Fibroblast of gingiva (primary cell): ENCODE measurements at places on chromosomes 11 and 22.

- peak; percentile 32 for DNase-seq
Measured at GRCh38 chr11:94771390-94771789, 3.2 kb downstream of the AMOTL1 start.

GRCh38 chr22:43092085-43092484 is 2.9 kb upstream of the TTLL1 start:
- DNase-seq = no peak

DNA sequence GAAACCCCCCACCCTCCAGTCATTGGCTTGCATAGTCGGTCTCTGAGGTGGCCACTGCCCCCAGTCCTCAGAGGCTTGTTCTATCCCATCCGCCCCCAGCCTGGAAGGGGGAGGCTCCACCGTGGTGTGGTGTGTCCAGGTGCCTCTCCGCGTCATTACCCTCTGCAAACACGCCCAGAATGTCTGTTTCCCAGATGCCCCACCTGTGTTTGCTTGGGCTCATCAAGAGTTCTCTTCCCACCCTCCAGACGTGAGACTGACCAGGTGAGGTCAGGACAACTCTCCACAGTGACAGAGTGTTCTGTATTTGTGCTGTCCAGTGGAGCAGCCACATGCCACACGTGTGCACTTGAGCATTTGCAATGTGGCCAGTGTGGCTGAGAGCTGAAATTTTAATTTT is 24.9 kb downstream of the LRRC10B start:
- no peak for DNase-seq

GRCh38 chr11:72814286-72815109 is at the start of gene ATG16L2:
Gene ATG16L2 (plus strand): TSS chr11:72814411. CDS start chr11:72814446, 35 bp downstream.
- peak; percentile 85 for DNase-seq

- DNase-seq = peak; percentile 81
Measured at GRCh38 chr11:87281496-87281895, 243.8 kb downstream of the TMEM135 start.

GRCh38 chr11:1546536-1547466 is 25.3 kb downstream of the DUSP8 start:
- no peak for DNase-seq

DNA sequence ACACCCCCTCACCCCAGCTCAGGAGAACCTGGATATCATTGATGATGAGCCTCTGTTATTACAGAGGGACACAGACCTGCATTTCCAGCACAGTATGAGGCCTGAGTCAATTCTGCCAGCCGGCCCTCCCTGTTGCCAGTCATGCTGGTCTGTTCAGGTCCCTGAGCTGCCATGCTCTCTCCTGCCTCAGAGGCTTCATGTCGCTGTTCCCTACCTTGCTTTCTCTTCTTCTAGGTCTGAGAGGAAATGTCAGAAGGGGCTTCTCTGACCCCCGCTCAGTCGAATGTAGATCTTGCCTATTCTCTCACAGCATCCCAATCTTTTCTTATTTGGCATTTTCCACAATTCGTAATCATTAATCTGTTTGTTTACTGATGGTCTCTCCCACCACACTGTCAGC is 21.8 kb upstream of the ABCC8 start:
- DNase-seq = no peak

DNA sequence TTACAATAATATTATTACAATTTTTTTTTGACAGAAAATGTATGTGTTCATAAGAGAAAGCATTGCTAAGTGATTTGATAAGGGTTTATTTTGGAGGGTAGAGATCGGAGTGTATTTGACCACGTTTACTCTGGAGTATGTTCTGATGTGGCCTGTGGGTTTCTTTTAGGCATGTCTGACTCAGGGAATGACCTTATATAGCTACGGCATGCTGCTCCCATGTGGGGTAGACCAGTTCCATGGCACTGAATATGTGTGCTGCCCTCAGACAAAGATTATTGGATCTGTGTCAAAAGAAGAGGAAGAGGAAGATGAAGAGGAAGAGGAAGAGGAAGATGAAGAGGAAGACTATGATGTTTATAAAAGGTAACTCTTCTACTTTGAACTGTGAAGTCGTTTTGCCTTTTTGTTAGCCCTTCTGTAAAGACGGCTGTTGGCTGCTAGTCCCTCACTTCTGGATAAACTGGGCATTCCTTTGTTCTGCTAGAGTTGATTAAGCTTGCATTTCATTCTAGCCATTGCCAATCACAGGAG is 38.1 kb upstream of the ST14 start:
- peak; percentile 15 for DNase-seq

- DNase-seq = no peak
Measured at GRCh38 chr11:32511926-32512325, 71.7 kb upstream of the EIF3M start.

GRCh38 chr11:13000721-13001120 is 8.4 kb upstream of the RASSF10 start:
- no peak for DNase-seq
